ENCODE measurements at places on chromosomes 11 and 22.

DNA sequence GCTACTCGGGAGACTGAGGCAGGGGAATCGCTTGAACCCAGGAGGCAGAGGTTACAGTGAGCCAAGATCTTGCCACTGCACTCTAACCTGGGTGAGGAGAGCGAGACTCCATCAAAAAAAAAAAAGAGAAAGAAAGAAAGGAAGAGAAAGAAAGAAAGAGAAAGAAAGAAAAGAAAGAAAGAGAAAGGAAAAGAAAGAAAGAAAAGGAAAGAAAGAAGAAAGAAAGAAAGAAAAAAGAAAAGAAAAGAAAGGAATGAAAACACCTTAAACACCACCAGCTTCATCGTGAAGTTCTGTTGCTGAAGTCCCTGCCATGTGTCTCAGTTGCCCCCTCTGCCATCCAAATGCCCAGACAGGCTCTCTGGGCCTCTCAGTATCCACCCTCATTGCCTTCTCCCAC lies 9.9 kb upstream of the CXCR5 start:
- no peak for DNase-seq

DNA sequence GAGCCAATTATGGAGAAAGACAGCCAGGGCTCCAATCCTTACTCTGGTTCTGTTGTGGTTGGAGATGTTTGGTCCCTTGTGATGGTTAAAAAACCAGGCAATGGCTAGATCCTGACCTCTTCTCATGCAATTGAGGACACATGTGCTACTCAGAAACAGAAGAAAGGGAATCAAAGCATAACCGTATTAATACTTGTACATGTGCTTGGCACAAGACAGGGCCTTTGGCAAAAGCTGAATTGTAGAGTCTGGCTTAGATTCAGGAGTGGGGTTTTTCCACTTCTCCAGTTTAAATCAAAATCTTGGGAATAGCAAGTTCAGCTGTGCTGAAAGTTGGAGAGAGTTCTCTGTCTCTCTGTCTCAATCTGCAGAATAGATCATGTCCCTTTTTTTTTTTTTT lies 80.1 kb upstream of the E2F8 start:
- DNase-seq: no peak

- no peak for DNase-seq
Measured at GRCh38 chr11:109526931-109527330, 104.9 kb downstream of the C11orf87 start.

- no peak for DNase-seq
Measured at GRCh38 chr11:128477811-128478210, 109.5 kb downstream of the ETS1 start.

GRCh38 chr11:100185588-100185987 lies 501.5 kb upstream of the ARHGAP42 start:
- DNase-seq: no peak

DNA sequence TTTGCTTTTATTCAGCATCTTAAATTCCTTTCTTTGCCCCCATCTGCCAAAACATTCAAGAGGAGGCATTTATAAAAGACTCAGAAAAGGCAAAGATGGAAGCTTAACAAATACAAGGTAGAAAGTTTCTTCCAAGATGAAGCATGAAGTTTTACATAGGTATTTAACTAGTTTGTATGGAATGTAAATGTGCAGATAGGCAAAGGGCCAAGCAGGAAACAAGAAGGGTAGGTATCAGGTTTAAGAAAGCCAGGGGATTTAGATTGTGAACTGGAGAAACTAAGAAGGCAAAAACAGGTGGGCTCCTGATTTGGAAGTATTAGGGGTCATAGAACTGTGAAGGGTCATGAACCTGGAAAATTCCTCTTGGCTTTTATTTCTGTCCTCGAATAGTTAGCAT lies 62.6 kb downstream of the PPP2R1B start:
- DNase-seq: no peak

GRCh38 chr22:44336962-44337677 lies 24.4 kb upstream of the SHISAL1 start:
- DNase-seq: no peak

DNA sequence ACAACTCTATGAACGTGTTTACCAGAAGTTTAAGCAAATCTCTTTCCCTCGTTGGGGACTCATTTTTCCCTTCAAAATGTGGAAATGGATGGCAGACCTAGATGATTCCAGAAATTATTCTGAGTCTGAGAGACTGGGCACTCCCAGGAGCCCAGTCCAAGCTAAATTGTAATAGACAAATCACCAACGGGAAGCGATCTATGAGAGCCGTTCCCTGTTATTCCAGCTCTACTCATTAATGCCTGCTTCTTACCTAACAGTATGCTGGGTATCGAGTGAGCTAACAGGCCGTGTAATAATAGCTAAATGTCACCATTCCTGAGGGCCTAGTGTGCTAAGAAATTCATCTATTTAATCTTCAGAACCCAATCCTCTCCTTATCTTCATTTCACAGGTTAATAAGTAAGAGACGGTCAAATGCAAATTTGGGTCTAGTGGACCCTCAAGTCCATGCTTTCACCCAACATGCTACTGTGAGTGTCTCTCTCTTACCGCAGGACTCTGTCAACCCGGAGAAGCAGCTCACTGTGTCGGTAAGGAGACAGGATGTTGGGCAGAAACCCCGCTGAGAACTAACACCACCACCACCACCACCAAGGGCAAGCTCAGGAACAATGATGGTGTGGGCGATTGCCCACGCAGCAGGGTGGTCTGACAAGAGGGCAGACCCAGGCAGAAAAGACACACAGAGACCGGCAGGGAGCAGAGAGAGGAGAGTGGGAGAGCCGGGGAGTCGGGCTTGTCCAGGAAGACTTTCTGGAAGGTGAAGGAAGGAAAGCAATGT lies 57.1 kb upstream of the TIMP3 start:
- DNase-seq: no peak

- DNase-seq: no peak
Measured at GRCh38 chr11:77789731-77790476, 30.6 kb downstream of the RSF1 start.

DNA sequence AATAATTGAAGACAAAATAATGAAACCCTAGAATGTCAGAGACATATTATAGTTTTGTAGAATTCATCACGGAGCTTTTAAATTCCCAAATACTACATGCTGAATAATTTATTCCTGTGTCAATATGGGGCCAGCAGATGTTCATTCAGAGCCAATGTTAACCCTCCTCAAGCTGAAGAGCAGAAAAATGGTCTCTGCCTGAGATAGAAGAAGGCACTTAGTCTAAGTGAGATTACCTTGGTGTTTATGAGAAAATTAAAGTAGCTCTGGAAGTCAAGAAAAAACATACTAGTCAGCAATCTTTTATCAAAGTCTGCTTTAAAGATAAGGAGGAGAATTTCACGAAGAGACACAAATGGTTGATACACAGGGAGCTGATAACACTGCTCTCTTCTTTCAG lies 328.2 kb downstream of the TTC28 start:
- DNase-seq: no peak

DNA sequence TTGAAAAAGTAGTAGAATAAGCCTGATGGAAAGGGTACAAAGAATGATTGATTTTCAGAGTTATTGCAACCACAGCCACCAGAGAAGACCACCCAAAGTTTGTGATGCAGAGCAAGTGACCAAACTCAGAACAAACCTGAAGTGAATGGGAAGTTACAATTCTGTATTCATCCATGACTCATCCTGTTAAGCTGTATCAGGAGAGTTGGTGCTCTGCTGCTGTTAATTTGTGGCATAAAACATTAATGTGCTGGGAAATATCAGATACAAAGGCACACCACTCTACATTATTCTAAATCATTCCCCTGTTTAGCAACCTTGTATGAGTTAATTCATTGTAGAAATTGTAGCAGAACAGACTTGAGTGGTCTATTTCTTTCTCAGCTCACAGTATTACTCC lies 19.6 kb upstream of the PDGFD start:
- peak; percentile 16 for DNase-seq

DNA sequence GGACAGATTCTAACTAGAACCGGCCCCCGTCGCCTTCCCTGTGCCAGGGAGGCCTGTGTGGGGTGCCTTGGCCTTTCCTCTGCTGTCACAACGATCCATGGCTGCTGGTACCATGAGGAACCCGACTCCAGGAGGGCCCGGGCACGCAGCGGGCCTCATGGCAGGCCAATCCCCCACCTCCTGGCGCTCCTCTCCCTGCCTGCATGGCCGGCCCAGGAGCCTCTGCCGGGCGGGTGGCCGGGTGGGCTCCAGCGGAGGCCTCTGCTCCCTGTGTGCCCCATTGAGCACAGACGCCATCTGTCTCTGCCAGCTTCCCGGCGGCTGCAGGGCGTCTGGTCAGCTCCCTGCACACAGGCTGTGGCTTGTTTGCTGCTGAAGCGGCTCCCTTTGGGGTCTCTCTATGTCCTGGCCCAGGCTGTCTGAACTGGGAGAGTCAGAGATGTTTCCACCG lies 86.5 kb downstream of the MYEOV start:
- DNase-seq: no peak

- DNase-seq: no peak
Measured at GRCh38 chr22:49104434-49104833, 723.2 kb downstream of the BRD1 start.

DNA sequence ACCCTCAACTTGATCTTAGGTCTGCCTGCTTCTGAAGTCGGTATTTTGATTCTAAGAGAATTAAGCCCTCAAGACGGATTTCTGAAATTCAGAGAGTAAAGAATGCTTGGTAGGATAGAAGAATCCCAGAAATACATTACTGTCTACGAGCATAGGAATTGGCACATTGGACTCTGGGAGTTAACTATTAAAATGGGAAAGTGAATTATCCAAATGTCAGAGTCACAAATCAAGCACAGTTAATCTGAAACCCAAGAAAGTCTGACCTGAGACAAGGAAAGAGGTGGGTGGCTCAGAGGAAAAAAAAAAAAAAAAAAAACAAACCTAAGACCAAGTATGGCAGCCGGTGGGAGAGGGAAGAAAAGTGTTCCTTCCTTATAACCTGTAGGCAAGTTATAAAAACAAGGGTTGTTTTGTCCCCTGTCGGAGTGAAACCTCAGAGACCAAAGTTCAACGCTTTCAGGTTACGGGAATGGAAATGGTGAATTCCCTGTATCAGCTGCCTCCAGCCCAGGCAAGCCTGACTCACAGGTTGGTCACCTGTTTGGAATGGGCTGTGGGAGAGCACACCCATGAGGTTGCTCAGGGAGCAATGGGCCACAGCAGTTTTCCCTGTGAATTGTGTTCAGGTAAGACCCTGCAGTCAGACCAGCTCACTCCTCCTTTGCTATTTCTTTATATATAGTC lies 139.0 kb downstream of the ETS1 start:
- peak; percentile 87 for DNase-seq

GRCh38 chr22:50733521-50734342 lies 4.3 kb upstream of the ACR start:
- peak; percentile 59 for DNase-seq

- no peak for DNase-seq
Measured at GRCh38 chr11:12174128-12174476, 63.7 kb downstream of the MICAL2 start.

- no peak for DNase-seq
Measured at GRCh38 chr11:46696212-46696558, 4.2 kb downstream of the ARHGAP1 start.

DNA sequence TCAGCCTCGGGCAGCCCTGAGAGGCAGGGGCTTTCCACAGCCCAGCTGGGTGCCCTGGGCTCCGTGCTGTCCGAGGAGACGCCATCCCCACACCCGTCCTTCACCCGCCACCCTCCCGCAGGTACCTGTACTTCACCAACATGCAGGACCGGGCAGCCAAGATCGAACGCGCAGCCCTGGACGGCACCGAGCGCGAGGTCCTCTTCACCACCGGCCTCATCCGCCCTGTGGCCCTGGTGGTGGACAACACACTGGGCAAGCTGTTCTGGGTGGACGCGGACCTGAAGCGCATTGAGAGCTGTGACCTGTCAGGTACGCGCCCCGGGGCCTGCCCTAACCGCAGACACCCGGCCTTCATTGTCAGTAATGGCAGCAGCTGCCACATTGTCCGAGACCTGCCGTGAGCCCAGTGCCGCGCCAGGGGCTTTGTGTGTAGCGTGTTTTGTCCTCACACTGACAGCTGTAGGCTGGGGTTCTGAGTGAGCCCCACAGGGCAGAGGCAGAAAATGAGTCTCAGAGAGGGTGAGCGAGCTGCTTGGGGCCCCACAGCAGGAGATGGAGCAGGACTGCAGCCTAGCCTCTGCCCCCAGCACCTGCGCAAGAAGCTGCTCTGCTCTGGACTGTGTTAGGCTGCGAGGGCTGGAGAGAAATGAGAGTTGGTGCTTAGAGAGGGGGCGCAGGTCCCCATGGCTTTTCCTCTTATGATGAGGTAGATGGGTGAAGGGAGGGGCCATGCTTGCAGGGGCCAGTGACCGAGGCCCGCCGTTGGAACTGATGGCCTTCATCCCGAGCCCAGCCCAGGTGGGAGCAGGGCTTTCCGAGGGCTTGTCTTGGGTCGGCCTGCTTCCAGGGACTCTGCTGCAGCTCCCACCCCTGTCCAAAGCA lies 35.3 kb upstream of the PPP6R3 start:
- DNase-seq: no peak

- no peak for DNase-seq
Measured at GRCh38 chr11:66037327-66037726, 11.0 kb upstream of the CATSPER1 start.

- no peak for DNase-seq
Measured at GRCh38 chr22:48083502-48083901, 1321.1 kb downstream of the TBC1D22A start.

GRCh38 chr11:47057365-47057764 lies 119.3 kb downstream of the ARFGAP2 start:
- no peak for DNase-seq

- DNase-seq: peak; percentile 94
Measured at GRCh38 chr22:45548991-45549761, 46.5 kb downstream of the FBLN1 start.

DNA sequence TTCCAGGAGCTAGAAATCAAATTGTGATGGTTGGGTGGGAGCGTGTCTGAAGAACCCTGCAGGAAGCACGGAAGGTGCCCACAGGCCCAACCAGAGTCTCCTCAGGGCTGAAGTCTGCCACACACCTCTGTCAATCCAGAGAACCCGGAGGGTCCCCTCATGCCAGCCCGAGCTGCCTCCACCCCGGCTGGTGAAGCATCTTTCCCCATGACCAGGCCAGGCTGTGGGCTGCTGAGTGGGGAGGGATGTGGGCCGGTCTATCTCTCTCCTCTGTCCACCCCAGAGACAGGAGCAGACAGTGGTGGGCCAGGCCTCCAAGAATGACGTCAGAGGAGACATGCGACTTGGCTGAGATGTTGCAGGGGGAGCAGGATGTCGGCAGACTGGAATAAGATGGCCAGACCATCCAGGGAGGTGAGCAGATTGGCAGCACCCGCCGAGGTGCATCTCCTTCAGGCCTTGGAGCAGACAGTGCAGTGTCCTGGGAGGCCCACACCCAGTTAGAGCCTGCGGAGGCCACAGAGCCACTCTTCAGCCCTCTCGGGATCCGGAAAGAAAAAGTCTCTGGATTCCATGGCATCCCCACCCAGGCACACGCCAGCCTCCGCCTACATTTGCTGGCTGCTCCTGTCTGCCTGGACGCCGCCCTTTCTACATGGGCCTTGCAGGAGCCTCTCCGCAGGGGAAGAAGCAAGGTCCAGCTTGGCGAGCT lies 1524.9 kb downstream of the BRD1 start:
- no peak for DNase-seq

DNA sequence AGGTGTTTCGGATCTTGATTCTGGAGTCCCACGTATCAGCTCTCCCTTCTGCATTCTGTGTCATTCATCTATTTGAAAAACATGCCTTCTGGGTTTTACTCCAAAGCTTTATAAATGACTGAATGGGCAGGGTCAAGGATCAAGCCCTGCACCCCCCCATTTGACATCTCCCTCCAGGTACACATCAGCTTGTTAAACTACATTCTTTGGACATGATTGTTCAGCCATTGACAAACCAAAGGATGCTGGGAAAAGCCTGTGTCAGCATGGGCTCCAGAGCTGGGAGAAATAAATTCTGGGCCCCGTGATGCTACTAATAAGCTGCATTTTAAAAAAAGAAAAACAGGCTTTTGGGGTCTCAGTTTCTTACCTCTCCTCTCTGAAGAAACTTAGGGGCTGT lies 103.7 kb downstream of the DSCAML1 start:
- no peak for DNase-seq

GRCh38 chr11:34682825-34683224 lies 61.9 kb downstream of the EHF start:
- peak; percentile 39 for DNase-seq

Data from IMR-90 (cell line).